Neural progenitor cell (in vitro differentiated cells): ENCODE measurements at places on chromosomes 7 and 10.

DNA sequence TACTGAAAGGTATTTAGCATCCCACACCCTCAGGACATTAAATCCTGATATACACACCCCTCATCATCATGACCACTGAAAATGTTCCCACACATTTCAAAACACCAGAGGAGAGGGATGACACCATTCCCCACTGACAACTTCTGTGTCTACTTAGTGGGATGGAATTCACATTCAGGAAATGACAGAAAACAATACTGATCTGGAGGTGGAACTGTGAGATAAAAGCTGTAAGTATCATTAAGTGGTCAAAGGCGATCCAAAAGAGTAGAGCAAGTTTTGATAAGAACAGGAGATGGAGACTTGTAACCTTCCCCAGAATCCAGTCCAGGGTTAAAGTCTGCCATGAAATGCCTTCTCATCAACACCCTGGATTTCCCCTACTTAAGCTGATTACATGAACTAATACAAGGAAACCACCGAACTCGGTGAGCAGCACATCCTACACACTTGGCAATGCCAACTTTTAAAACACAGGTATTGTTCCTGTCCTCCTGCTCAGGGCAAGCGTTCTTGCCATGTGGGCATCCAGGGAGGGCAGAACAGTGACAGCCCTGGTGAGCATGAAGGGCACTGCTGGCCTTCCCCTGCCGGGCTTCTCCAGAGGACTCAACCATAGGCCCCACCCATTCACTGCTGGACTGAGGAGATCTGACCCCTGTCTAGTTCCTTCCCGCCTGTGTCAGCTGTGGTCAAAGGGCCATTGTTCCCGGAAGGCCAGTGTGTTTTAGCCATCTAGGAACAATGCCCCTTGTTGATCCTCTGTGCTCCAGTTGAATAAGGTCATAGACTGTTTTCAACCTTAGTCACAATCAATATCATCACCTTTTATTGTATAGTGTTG lies 85.0 kb downstream of the SGMS1 start:
- H3K27me3 ChIP-seq = no peaks in the 10 kb centered on the region
- no peaks in the 10 kb centered on the region for H3K36me3 ChIP-seq
- peaks cover 7% of the 10 kb centered on the region for H3K4me1 ChIP-seq
- peak; percentile 55 for DNase-seq

GRCh38 chr10:67763499-67764011 lies 67.6 kb upstream of the CTNNA3 start:
- H3K36me3 ChIP-seq = no peaks in the 10 kb centered on the region
- H3K4me1 ChIP-seq = no peaks in the 10 kb centered on the region
- no peak overlapping the region for H3K27ac ChIP-seq
- peak; percentile 77 for DNase-seq
- peaks cover 12% of the 10 kb centered on the region for H3K27me3 ChIP-seq

GRCh38 chr10:44393834-44394547 lies 9.1 kb upstream of the CXCL12 start:
- peaks cover 20% of the 10 kb centered on the region for H3K4me1 ChIP-seq
- no peak for DNase-seq
- H3K36me3 ChIP-seq = no peaks in the 10 kb centered on the region
- H3K27me3 ChIP-seq = no peaks in the 10 kb centered on the region

GRCh38 chr7:77887567-77887966 lies 89.0 kb downstream of the PHTF2 start:
- DNase-seq = no peak
- no peak overlapping the region for H3K4me3 ChIP-seq
- H3K36me3 ChIP-seq = no peaks in the 10 kb centered on the region
- H3K27ac ChIP-seq = no peak overlapping the region
- no peaks in the 10 kb centered on the region for H3K27me3 ChIP-seq

GRCh38 chr7:22074897-22075296 lies 129.2 kb upstream of the CDCA7L start:
- H3K27ac ChIP-seq = no peak overlapping the region
- DNase-seq = no peak
- no peaks in the 10 kb centered on the region for H3K36me3 ChIP-seq
- no peak overlapping the region for H3K4me3 ChIP-seq
- peaks cover 6% of the 10 kb centered on the region for H3K4me1 ChIP-seq
- H3K27me3 ChIP-seq = no peaks in the 10 kb centered on the region

DNA sequence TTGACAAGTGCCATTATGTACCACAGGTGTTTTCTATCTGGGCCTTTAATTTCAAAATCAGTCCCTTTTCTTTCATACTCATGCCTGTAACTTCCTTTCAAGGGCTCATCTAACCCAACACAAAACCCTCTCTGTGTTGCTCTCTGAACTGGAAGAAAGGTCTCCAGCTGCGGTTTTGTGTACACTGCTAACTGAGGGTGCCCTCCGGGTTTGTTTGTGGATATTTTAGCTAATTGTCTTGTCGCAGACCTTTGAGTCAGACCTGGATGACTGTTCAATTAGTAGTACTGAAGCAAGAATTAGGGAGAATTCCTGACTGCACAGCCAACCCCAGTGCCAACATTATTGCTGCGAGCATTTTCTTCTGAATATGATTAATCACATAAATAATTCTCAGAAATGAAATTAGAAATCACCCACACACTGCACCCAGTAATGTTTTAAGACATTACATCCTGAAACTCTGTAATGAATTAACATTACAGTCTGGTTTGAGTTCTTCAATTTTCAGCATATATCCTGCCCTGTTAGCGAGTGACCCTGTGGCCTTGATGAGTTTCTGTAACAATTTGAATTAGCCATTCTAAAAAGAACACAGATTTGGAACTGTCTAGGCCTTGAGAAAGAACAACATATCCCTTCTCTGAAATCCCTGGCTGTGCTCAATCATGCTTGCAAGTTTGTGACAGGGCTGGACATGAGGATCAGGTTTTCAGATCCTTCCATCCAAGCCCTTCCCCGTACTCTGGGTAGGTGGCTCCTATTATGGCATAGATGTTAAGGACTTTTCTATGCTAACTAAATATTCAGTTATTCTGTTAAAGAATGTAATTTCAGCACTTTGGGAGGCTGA lies 460.1 kb downstream of the PLXDC2 start:
- peak; percentile 84 for DNase-seq
- H3K27ac ChIP-seq = peak overlapping the region; percentile 69
- H3K27me3 ChIP-seq = no peaks in the 10 kb centered on the region
- H3K4me3 ChIP-seq = no peak overlapping the region
- peaks cover 42% of the 10 kb centered on the region for H3K4me1 ChIP-seq

DNA sequence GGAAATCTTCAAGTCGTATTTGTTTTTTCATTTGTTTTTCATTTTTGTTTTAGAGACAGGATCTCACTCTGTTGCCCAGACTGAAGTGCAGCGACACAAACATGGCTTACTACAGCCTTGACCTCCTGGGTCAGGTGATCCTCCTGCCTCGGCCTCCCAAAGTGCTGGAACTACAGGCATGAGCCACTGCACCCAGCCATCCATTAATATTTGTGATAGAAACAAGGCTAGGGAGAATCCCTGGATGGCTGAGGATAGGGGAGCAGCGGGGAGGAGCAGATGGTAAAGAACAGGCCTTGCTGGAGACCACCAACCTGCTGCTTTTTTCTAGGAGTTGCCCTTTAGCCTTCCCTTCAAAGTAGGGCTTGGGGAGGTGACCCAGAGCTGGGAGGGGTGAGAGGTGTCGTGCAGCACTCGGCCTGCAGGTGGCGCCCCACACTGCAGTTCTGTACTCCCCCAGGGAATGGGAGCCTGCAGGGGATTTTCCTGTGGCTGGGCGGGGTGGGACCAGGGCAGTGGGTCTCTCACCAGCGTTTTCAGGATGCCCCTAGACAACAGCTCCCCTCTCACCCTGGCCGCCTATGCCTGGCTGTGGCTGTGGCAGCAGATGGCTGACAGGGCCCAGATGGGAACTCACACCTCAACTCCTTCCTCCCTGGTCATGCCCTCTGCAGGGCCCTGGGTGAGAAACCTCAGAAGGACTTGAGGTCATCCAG lies 12.6 kb upstream of the CDH23 start:
- H3K36me3 ChIP-seq = no peaks in the 10 kb centered on the region
- no peaks in the 10 kb centered on the region for H3K27me3 ChIP-seq
- peak; percentile 83 for DNase-seq
- H3K4me1 ChIP-seq = peaks cover 22% of the 10 kb centered on the region

DNA sequence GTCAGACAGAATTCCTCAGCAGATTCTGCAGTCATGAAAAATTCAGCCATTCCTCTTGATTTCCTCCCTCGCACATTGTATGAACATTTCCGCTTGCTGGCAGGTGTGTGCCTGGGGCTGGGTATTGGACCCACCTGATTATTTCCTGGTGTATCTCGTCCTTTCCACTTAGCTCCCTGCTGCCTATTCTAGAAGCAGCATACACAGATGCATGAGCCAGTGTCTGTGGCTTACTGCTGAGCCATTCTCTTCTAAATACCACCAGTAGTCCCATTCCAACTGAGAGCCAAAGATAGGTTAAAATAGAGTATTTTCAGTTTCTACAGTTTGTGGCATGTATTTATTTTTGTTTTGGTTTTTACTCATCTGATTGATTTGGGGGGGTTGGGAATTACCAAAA lies 270.1 kb upstream of the AKR1E2 start:
- no peaks in the 10 kb centered on the region for H3K36me3 ChIP-seq
- H3K27ac ChIP-seq = no peak overlapping the region
- no peak for DNase-seq
- H3K4me3 ChIP-seq = no peak overlapping the region
- H3K27me3 ChIP-seq = no peaks in the 10 kb centered on the region
